ENCODE measurements at places on chromosomes 1 and 21.

DNA sequence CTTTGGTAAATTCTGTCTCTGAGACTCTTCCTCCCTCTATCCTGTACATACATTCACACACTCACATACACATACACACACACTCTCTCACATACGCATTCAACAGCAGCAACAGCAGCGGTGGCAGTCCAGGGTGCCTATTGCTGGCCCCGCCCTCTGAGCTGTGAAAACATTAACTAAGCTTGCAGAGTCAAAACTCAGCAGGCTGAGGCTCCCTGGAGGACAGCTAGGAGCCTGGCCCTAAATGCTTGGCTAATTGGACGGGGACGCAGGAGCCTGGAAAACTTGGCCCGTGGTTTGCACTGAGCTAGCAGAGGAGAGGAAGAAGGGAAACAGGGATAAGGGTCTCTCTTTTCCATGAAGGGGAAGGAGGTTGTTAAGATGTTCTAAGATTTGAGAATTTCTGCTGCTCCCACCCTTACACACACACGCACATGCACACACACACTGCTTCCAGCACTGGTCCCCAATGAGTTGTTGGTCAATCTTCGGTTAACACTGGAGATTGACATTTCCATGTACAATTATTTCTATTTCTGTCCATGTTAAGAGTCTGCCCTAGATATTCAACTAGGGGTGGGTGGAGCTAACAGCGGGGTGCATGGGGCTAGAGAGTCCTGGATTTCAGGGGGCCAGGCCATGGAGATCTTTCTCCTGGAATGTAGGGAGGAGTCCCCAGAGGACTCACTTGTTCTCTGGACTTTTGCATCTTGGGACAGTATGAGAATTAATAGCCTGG lies 94.2 kb downstream of the PLXNA2 start:
- no peak for DNase-seq

DNA sequence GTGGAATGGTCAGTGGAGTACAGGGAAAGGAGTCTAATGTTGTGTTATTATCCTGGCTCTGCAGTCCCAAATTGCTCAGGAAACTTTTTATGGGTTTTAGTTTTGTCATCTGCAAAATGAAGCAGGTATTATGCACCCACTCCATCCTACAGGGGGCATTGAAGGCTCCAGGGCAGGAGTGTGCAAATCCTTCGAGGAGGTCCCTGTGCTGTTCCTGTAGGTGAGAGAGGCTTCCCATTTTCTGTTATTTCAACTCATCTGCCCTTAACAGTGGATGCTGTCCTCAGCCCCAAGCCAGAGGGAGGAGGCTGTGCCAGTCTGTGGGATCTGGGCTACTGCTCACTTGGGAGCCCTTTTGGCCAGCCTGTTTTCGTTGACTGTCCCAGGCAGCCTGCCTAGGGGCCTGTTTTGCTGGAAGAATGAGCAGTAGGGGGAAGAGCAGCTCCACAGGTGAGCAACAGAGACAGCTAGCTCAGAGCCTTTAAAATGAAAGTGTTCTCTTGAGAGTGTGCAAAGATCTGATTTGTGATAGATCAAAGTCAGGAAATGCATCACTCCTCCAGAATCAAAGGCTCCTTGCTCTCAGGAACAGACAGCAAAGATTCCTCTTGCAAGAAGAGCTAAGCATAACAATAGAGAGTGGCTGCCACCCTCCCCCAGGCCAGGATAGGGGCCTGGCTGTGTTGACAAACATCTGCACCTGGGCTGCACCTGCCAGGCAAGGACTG lies 317.6 kb upstream of the PROX1 start:
- peak; percentile 23 for DNase-seq

GRCh38 chr1:203065986-203066385 lies 19.8 kb downstream of the MYOG start:
- DNase-seq, result no peak

DNA sequence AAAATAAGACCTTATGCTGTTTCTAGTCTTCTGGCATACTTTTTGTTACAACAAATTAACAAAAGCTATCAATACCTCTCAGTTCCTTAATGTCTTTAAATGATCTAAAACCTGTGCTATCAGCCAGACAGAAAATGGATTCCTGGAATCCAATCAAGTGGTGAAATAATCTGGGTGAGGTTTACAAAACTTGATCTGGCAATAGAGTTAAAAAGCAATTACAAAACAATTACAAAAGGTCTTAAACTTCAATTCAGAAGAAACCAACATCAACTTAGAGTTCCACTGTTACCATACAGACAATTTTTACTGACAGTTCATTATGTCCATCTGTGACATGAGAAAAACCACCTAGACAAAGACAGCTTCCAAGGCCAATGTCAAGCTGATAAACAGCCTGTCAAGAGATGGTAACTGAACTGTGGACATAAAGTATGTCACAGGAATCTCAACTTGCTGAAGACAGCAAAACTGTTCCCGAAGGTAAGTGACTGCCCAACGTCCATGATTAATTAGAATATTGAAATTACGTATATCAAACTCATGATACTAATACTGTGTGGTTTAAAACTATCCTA lies 17.4 kb downstream of the ZZZ3 start:
- no peak for DNase-seq

- peak; percentile 56 for DNase-seq
These were observed 28.9 kb upstream of the EFCAB14 start for GRCh38 chr1:46747683-46748288.

- no peak for DNase-seq
These were observed 21.9 kb upstream of the EPS8L3 start for GRCh38 chr1:109785446-109786111.

DNA sequence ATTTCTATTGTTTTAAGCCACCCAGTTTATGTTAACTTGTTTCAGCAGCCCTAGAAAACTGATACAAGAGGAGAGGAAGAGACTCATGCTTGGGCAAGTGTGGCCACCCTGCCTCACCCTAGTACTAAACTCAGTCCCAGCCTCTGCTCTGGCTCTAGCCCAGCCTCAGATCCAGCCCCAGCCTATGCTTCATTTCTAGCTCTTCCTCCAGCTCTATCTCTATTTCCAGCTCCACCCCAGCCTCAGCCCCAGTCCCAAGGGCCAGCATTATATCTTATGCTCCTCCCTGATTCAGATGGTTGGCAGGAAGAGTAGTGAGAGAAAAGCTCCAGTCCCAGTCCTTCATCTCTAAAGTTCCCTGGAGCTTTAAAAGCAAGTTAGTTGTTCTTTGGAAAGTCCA lies 535.5 kb downstream of the PTPRC start:
- DNase-seq, result no peak

GRCh38 chr1:205583461-205584130 lies 48.2 kb downstream of the ELK4 start:
- no peak for DNase-seq

- DNase-seq, result no peak
These were observed 19.4 kb downstream of the ZBTB40 start for GRCh38 chr1:22471078-22471477.

DNA sequence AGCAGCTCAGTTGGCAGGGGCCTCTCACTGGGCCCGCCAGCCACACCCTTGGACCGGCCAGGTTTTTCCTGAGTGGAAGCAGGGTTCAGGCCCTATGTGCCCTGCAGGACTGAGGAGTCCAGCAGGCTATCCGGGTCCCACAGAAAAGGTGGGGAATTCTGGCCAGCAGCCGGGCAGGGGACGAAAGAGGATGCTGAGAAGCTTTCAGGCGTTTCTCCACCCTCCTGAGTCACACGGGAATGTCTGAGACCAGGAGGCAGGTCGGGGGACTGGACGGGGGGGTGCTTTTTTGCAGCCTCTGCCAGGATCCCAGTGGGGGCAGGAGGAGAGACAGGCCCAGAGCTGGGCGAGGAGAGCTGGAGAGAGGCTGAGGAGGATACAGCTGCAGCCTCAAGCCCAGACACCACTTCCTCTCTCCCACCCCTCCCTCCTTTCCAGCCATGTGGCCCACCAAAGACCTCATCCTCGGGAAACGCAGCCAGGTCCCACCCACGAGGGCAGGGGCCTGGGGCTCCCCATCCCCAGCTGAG lies 105.4 kb downstream of the SPSB1 start:
- no peak for DNase-seq

GRCh38 chr1:115796036-115796435 lies 27.5 kb upstream of the CASQ2 start:
- no peak for DNase-seq

- DNase-seq, result no peak
These were observed 18.7 kb downstream of the STK40 start for GRCh38 chr1:36367066-36367465.

- no peak for DNase-seq
These were observed 64.8 kb downstream of the FAM163A start for GRCh38 chr1:179807691-179808485.

- no peak for DNase-seq
These were observed 815.1 kb downstream of the NCAM2 start for GRCh38 chr21:21813289-21813688.

- peak; percentile 74 for DNase-seq
These were observed 58.4 kb upstream of the CXADR start for GRCh38 chr21:17454315-17455027.

DNA sequence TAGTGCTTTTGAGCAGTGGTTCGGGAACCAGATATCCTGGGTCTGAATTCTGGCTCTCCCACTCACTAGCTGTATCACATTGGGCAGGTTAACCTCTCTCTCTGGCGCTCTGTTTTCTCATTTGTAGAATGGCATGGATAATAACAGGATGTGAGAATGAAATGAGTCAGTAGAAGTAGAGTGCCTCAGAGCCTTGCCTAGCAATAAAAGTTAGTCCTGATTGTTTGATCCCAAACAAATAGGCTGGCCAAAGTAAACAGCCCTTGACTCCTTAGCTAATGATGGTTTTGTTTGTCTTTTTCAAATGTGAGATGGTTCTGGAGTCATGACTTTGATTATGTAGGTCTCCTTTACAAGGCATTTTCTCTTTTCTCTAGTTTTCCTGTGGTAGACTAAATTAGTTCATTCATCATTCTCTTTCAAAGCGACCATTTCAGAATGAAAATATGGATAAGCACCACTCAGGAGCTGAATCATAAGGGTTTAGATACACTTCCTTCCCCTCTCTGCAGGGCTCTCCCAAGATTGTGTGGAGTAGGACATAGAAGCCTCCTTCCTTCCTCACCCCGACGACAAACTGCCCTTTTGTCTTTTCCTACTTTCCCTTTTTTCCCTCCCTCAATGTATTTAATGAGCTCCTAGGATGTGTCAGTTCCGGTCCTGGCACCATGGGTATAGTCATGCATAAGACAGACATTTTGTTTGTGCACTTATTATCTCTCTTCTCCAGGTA lies 23.1 kb downstream of the KIAA0040 start:
- no peak for DNase-seq

- no peak for DNase-seq
These were observed 1863.5 kb downstream of the MRPL39 start for GRCh38 chr21:23743821-23744220.

DNA sequence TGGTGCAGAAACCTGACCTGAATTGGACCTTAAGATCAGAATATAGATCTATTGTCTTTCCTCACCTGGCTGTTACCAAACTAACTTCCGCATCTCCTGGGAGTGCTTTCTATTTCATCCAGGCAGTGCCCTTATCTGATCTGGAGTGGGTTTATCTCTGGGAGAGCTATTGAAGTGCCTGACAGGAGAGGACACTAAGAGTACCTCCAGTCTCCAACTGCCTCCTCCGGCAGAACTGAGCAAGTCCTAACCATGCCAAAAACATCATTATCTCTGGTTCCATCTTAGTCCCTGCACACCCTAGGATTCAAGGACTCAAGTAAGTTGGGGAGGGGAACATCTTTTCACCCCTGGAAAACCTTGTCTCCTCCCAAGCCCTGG lies 12.4 kb upstream of the KCNJ15 start:
- DNase-seq, result no peak

- DNase-seq, result no peak
These were observed 279.6 kb downstream of the BACH1 start for GRCh38 chr21:29578306-29578705.

GRCh38 chr1:43801203-43801602 lies 93.9 kb downstream of the ST3GAL3 start:
- DNase-seq, result no peak

- DNase-seq, result no peak
These were observed 20.6 kb downstream of the RUNX3 start for GRCh38 chr1:24909388-24909898.

DNA sequence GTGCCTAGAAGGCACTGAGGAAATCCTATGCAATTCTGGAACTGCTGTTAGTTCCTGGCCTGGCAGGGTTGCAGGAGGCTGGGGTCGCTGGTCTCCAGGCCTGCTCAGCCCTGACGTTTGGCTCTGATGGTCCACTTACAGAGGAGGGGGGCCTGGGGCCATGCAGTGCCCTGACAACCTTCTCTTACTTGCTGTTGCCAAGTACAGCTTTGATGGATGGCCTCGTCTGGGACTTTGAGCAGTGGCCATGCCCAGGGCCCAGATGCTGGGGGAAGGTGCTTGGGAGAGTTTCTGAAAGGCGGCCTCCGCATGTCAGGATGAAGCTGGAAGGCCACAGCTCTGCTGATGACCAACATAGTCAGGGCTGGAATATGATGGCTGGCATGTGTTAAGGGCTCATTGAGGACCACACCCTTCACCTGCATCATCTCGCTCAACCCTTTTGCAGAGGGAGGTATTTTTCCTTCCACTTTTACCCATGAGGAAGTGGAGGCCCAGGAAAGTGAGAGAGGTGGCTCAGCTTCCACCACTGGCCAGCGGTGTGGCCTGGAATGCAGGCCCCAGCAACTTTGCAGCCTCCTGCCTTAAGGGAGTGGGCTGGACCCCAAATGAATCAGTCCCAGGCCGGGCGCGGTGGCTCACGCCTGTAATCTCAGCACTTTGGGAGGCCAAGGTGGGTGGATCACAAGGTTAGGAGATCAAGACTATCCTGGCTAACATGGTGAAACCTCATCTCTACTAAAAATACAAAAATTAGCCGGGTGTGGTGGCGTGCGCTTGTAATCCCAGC lies 34.7 kb upstream of the LRRC3 start:
- DNase-seq, result no peak

DNA sequence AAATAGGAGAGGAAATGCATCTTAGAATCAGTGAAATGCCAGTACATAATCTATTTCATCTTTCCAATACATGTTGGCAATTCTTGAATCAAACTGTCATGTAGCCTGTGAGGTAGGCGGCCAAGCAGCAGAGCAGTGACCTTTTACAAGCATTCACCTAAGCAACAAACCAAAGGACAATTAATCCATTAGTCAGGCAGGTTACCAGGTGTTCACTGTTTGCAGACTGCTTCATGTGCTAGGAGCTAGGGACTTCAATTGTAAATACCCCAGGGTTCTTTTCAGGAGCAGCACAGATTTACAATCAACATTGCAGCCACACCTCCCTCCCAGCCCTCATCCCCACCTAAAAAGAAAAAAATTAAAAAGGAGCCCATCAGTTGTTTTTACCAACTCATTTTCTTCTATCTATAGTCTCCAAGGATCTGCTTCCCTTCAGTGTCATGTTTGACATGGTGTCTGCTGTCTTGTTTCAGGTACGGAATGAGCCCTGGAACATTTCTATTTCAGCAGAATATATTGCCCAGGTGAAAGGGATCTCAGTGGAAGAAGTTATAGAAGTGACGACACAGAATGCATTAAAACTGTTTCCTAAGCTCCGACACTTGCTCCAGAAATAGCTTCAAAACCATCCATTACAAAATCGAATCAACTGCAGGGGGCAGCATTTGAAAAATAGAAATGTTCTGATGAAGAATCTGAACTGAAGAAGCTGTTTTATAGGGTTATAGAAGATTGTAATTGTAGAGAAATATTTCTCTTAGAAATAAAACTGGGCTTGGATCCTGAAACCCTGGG lies 23.0 kb downstream of the TATDN3 start:
- no peak for DNase-seq
